ENCODE measurements at places on chromosomes 7 and 10.

DNA sequence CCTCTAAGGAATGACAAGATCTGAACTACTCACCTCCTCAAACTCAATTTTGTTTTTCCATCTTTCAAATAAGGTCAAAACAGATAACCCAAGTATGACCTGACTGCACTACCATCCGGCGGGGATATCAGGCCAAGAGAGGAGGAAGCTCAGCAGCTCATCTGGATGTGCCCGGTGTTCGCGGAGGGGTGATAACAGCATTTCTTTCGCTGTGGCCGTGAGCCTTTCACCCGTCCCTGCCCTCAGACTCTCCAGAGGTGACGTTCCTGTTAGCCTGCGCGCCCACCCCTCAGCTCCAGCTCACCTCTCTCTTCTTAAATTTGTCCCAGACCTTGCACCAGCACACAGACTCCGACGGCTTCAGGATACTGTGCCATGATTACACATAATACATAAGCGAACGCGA lies 526 bp downstream of the ZNF248 start:
- DNase-seq, result peak; percentile 25

- no peak for DNase-seq
Observed at GRCh38 chr7:77419102-77419501, 3.0 kb upstream of the GSAP start.

DNA sequence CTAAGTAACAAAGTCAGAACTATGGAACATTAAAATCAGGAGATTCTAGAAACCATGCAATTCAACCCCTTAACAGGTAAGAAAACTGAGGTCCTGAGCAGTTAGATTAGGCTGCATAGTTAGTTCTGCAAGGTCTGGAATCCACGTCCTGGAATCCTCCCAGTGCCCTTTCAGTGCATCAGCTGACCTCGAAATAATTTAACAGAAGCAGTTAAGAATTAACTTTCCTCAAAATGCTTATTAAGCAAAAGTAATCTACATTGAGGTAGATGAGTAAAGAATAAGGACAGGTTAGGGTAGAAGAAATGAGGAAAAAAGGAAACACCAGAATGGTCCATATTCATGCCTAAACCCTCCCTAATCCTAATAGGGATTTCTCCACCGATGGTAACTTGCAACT lies 37.6 kb downstream of the GSAP start:
- DNase-seq, result no peak

- DNase-seq, result no peak
Observed at GRCh38 chr10:128808921-128809440, 658.1 kb upstream of the MGMT start.

- DNase-seq, result no peak
Observed at GRCh38 chr7:158499082-158499455, 88.6 kb downstream of the PTPRN2 start.

- DNase-seq, result no peak
Observed at GRCh38 chr7:158387546-158387891, 200.1 kb downstream of the PTPRN2 start.

DNA sequence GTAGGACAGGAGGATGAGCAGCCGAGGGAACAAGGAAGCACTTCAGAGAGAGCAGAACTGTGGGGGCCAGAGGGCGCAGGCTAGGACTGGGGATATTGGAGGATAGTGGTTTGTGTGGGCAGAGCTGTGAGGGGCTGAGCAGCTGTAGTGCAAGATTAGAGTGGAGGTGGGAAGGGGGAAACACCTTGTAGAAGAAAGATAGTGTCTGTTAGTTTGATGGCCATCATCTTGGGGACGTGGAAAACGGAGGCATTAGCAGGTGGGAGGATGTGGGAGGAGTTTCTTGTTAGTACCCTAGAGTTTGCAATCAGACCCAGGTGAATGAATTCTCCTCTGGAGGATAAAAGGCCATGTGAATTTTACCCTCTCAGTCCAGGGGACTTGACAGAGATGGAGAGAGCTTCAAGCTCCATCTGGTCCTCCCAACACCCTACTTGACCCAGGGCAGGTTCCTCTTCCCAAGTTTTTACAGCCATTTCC lies 34.0 kb downstream of the PRSS2 start:
- no peak for DNase-seq

- peak; percentile 84 for DNase-seq
Observed at GRCh38 chr10:100006243-100006886, 3.4 kb downstream of the DNMBP start.

DNA sequence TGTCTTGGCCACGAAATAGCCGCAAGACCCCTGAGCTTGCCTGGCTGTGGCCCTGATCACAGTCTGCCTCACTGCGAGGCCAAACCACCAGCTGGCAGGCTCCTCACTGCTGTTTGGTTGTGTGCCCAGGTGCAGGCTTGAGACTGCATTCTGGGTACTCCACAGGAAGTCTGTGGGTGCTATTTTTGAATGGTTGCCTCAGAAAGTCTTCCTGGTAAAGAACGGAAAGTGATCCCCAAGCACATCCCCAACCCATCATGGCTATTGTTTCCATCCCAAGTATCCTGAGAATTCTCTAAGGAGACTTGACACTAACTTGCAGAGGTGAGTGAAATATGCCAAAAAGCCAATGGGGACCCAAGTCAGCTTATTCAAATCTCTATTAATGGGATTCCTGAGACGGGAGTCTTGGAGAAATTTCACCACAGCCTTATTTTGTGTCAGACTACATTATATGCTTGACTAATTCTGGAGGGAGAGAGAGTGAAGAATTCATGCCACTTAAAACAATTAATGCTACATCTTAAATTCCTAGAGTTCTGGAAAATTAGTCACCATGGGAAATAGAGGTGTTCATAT lies 170.9 kb downstream of the RAMP3 start:
- no peak for DNase-seq

- no peak for DNase-seq
Observed at GRCh38 chr10:12907656-12908055, 93.9 kb downstream of the CCDC3 start.
